Fibroblast of skin of right biceps (primary cell): ENCODE measurements at places on chromosomes 1 and 21.

GRCh38 chr1:247824023-247824422 lies at the start of gene OR14A16:
OR14A16 (minus strand) TSS chr1:247824119; CDS start chr1:247815729, 8,390 bp downstream.
- no peak for DNase-seq

GRCh38 chr1:162695687-162696086 lies 63.4 kb downstream of the DDR2 start:
- DNase-seq = no peak

DNA sequence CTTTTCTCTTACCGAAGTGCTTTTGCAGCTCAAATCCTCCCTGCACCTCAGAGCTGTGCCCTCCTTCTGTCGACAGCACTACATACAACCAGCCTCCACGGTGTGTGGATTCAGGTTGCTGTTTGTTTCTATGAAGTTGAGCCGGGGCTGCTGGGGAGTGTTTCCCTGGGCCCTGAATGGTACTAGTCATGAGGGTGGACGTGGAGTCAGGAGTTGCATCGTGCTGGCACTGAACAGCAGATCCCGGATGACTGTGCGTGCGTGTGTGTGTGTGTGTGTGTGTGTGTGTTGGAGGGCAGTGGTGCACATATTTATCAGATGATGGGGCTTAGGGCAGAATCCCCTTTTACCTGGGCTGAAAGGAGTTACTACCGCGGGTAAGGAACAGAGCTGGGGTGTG lies 47.0 kb downstream of the ACTL8 start:
- DNase-seq = peak; percentile 78

GRCh38 chr1:246607462-246607861 lies 41.2 kb downstream of the CNST start:
- no peak for DNase-seq

DNA sequence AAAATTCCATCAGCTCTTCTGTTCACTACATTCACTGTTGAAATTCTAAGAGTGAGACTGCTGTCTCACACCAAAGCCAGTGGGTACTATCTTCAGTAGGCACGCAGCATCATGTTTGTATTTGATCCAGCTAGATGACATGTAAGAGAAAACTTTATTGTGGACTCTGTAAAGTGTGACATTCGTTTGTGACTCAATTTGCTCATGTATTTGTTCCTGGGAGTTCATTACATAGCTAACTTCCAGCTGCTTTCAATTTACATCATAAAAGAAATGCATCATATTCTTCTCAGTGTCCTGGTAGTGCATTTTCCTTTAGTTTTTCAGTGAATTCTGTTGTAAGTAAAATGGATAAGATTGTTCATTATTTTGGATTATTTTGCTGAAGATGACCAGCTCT lies 31.4 kb downstream of the CTH start:
- no peak for DNase-seq

DNA sequence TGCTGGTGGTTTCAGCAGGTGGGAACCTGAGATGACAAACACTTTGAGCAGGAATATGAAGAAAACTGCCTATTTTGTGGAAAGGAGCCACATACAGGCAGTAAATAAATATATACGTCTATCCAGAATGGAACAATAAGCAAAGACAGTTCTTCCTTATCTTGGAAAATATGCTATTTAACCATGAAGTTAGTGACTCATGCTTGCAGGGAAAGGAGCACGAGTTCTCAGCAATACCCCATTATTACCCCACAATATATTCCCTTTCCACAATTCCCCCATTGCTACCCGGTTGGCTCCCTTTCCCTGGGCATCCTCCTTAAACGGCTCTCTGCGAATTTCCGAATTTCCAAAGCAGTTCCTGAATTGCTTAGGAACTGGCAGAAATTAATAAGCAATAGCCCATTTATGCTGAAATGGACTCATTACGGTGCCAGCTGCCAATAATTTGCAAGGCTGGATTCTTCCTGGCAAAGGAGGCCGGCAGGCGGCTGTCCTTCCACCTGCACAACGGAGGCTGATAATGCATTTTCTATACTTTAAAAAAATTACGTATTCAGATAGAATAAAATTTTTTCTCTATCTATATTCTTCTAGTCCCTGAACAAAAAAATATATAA lies 65.4 kb downstream of the TIAM1 start:
- no peak for DNase-seq

GRCh38 chr1:56411484-56412180 lies 167.7 kb downstream of the PLPP3 start:
- DNase-seq = peak; percentile 55

DNA sequence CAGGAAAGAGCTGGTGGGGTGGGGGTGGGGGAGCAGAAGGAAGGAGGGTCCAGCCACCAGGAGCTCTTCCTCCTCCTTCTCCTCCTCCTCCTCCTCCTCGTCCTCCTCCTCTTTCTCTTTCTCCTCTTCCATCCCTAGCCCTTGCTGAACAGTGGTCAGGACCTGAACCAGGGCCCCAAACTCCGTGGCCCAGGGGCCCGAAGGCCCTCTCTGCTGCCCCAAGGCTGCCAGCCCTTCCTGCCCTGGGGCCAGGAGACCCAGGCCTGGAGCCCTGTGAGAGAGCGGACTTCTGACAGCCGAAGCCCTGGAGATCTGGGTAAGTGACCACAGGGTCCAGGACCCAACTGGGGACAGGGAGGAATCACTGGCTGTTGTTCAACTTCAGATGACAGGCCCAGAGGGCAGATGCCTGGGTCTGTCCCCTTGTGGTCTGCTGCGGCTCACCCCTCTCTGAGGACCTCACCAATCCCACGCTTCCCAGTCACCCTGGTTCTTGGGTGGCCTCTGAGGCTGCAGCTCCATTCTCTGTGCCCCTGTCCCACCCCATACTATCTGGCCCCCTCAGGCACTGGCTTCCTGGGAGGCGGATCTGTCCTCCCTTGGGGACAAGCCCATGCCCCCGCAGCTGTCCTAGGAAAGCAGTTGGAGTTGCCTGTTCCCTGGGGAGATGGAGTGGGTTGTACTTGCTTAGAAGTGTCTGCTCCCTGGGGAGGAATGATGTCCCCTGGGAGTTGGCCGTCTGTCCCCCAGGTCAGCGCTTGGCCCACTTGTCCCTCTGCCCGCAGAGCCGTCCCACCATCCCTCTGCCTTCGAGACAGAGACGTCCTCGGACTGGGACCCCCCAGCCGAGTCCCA lies 51.8 kb downstream of the VWA5B1 start:
- DNase-seq = no peak

DNA sequence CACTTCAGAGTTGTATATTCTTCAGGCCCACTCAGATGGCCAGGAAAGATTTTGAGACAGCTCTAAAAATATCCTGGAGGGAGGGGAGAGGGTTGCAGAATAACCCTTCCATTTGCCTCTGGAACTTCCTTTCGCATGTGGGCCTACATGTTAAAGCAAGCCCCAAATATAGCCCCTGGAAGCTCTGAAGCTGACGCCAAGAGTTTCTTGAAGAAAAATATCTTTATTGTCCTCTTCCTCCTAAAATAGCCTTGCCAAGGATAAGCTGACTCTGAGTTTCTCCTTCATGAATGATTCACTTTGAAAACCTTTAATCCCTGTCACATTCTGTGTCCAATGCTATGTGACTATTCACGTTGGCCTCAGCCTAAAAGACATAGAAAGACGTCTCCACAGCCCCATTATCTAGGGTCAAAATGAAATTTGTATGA lies 6.4 kb downstream of the C1orf116 start:
- peak; percentile 49 for DNase-seq

- no peak for DNase-seq
Observed at GRCh38 chr1:156998840-156999500, 46.6 kb downstream of the ARHGEF11 start.

- DNase-seq = no peak
Observed at GRCh38 chr1:39117899-39118450, 86.5 kb upstream of the MACF1 start.

GRCh38 chr1:115679141-115679611 lies 37.4 kb downstream of the VANGL1 start:
- DNase-seq = peak; percentile 65

DNA sequence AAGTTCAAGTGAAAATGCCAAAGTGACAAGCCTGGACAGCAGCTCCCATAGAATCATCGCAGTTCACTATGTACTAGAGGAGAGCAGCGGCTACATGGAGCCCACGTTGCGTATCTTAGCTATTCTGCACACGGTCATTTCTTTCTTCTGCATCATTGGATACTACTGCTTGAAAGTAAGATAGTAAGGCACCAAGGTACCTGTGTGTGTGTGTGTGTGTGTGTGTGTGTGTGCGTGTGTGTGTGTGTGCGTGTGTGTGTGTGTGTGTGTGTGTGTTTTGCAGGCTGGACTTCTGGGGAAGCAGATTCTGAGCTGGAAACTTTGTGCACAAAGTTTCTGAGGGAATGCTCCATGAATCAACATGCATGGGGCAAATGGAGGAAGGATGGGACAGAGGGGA lies 98.6 kb downstream of the ZP4 start:
- no peak for DNase-seq

GRCh38 chr1:9294405-9294773 lies 1.7 kb downstream of the SPSB1 start:
- DNase-seq = peak; percentile 89

DNA sequence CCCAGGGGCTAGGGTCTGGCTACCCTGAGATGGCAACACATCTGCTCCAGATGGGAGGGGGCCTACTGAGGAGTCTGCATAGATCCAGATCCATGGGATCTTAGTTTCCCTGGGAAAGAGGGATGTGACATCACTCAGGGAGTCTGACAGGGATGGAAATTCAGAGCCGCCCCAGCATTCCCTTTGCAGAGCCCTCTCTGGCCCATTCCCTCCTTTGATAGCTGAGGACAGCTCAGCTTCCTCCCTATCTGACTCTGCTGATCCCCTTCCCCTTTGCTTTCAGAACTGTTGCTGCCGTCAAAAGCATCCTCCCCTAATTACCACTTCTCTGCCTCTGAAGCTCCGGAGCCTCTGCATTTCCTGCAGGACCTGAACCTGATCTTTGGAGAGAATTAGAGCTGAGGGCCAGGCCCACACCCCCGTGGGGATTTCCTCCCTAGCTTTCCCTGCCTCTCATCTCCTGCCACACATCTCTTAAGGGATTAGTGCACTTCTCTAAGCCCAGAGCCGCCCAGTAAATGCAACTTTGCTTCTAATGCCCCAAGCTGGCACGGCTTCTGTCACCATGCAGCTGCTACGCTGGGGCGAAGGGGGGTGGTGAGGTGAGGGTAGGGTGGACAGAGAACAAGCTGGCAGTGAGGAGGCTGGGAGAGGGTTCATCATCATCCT lies 9.5 kb upstream of the ASCL5 start:
- no peak for DNase-seq

GRCh38 chr1:57340334-57341070 lies 83.4 kb downstream of the DAB1 start:
- DNase-seq = no peak

DNA sequence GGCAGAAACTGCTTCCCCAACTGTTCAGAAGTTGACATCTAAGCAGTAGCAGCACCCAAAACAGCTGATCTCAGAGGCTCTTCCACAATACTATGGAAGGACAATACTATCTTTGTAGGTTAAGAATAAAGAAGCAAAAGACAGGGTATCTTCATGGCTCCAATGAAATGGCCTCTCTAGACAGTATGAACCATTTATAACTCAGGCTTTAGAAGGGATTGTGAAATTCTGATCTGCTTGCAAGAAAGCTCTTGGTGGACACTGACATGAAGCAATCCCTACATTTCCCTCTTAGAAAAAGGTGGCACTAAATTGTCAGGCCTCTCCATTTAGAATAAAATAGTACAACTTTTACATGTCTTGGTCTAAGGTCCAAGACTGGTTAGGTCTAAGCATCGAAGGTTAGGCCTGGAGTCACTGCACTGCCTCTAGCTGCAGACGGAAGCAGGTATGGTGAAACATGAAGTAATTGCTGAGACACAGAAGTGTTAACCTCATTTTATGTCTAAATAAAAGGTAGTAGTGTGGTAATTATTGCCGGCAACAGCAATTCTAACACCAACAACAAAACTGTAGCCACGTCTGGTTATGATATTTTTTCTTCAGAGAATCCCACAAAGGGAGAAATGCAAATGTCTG lies 50.6 kb upstream of the HP1BP3 start:
- DNase-seq = no peak

GRCh38 chr1:181159451-181160140 lies 71.1 kb downstream of the IER5 start:
- peak; percentile 13 for DNase-seq

GRCh38 chr1:65793359-65793732 lies 651 bp downstream of the PDE4B start:
- DNase-seq = no peak
